ENCODE measurements at places on chromosomes 5 and 9. TPM values are rescaled to one million over a fixed set of nuclear protein-coding genes. Genes with fewer than 3 reads are reported as not detected.

GRCh38 chr9:35727676-35728040 lies 4.3 kb downstream of the TLN1 start:
- no peaks in the 10 kb centered on the region for H3K27me3 ChIP-seq
- peak overlapping the region; percentile 93 for H3K4me3 ChIP-seq
- peaks cover 23% of the 10 kb centered on the region for H3K4me1 ChIP-seq
- peak overlapping the region; percentile 92 for H3K27ac ChIP-seq

- H3K4me3 ChIP-seq = no peak overlapping the region
- no peak for DNase-seq
Observed at GRCh38 chr5:61910771-61911170, 395.2 kb upstream of the KIF2A start.

- no peaks in the 10 kb centered on the region for H3K36me3 ChIP-seq
- DNase-seq = no peak
- peaks cover under 1% of the 10 kb centered on the region for H3K27me3 ChIP-seq
- H3K4me3 ChIP-seq = no peak overlapping the region
- H3K4me1 ChIP-seq = no peaks in the 10 kb centered on the region
- H3K27ac ChIP-seq = no peak overlapping the region
Observed at GRCh38 chr5:170636206-170636605, 132.4 kb downstream of the KCNIP1 start.

The NRARP gene
- 9.2 TPM for total RNA-seq

DNA sequence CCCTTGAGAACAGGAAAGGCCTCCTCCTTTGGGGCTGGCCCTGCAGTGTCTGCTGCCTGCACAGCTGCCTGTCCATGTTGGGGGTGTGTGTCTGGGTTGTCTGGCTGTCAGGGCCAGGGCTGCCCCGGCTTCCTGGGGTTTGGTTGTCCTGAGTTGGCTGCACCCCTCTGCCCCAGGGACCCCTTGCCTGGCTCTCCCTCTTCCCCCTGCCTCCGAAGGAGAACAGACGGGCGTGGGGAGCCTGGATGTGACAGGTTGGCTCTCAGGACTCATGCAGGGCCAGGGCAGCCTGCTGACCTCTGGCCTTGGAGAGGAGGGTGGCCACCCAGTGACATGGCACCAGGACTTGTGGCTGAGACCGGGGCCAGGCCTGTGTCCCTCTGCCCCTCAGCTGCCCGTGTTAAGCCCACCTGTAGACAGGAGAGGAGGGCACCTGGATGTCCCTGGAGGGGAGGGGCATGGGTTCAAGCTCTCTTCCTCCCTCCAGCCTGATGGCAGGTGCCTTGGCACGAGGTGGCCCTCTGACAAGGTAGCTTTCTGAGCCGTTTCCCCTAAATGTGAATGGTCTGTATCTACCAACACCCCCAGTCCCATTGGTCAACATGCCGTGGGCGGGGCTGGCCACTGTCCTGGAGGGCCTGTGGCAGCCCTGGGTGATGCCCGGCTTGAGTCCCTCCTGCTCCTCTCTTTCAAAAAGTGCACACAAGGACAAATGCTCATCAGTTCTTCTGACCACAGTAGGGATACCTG lies 34.9 kb downstream of the WNK2 start:
- H3K4me1 ChIP-seq = no peaks in the 10 kb centered on the region
- no peaks in the 10 kb centered on the region for H3K27me3 ChIP-seq
- DNase-seq = no peak
- no peak overlapping the region for H3K4me3 ChIP-seq

The TERT gene
- total RNA-seq = 21.5 TPM

DNA sequence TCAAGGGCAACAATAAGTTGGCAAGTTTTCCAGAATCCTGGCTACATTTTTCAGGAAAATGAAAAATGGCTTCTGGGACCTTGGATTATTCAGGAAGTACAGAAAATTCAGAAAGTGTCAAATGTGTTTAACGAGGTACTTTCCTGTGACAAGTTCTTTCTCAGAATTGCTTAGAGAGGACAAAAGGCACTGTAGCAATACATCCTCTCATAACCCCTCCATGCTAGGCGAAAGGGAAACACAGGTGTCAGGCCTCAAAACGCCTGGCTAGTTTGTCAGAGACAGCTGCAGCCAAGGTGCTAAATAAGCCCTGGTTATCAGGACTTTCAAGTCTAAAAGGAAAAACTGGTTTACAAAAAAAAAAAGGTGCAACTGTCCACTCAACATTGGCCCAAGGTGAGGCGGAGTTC lies 115.2 kb downstream of the GNAQ start:
- DNase-seq = peak; percentile 24
- no peak overlapping the region for H3K4me3 ChIP-seq
- no peak overlapping the region for H3K27ac ChIP-seq

GRCh38 chr5:74579215-74579614 lies 61.3 kb downstream of the ENC1 start:
- peaks cover 35% of the 10 kb centered on the region for H3K4me1 ChIP-seq
- H3K36me3 ChIP-seq = no peaks in the 10 kb centered on the region
- H3K27ac ChIP-seq = peak overlapping the region; percentile 23
- no peaks in the 10 kb centered on the region for H3K27me3 ChIP-seq

GRCh38 chr9:121674952-121675351 lies 23.5 kb downstream of the DAB2IP start:
- H3K4me3 ChIP-seq = no peak overlapping the region
- H3K36me3 ChIP-seq = no peaks in the 10 kb centered on the region
- H3K27me3 ChIP-seq = 0 out of 2 replicates have a peak, but pooled peaks cover 2% of the 10 kb centered on the region
- no peak for DNase-seq

- H3K4me3 ChIP-seq = no peak overlapping the region
- H3K27ac ChIP-seq = no peak overlapping the region
- H3K36me3 ChIP-seq = peaks cover 22% of the 10 kb centered on the region
- H3K27me3 ChIP-seq = no peaks in the 10 kb centered on the region
- no peaks in the 10 kb centered on the region for H3K4me1 ChIP-seq
Observed at GRCh38 chr5:172123269-172123692, 64.7 kb downstream of the STK10 start.
